ENCODE measurements at places on chromosomes 6 and 20. TPM values are rescaled to one million over a fixed set of nuclear protein-coding genes. Genes with fewer than 3 reads are reported as not detected.

TGM2 gene
- total RNA-seq: 362 TPM

GRCh38 chr6:90712114-90712513 lies 125.2 kb upstream of the MAP3K7 start:
- DNase-seq: no peak

DNA sequence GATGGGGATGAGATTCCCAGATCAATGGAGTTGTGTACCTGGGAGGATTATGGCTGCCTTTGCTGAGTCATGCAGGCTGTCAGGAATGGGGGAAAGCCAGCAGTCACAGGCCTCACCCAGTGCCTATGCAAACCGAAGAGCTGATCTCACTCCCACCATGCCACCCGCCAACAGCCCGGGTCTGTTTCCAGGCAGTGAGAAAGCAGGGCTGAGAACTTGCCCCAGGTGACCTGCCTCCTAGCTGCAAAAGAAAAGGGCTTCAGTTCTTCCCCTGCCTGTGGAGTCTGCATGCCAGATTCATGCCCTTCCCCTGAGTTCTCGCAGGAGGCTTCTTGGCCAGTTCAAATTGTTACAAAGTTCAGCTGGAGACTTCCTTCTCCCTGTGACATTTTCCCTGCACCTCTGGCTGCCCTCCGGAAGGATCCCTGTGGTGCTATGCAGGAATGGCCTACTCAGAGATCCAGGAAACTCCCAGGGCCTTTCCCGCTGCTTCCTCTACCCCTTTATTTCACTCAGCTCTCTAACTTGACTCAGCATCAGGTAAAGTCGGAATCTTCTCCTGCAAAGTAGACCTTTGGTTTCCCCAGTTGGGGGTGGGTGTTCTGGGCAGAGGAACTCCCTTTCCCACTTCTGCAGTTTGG lies 71.5 kb upstream of the B3GAT2 start:
- no peak for DNase-seq

DNA sequence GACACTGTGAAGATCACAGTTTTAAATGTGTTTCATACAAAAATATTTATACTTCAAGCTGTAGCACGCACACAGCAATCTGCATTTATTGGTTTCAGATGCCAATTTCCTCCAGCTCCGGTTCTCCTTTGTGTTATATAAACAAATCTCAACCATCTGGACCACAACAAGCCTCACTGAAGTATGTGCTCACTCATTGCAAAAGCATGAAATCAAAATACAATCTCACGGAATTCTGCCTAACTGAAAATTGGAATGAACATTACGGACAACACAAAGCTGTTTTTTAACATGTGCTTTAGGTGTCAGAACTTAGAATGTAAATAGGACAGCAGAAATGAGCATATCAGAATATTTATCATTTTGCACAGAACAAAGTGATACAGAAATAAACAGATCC lies 38.0 kb downstream of the RCAN2 start:
- DNase-seq: no peak

DNA sequence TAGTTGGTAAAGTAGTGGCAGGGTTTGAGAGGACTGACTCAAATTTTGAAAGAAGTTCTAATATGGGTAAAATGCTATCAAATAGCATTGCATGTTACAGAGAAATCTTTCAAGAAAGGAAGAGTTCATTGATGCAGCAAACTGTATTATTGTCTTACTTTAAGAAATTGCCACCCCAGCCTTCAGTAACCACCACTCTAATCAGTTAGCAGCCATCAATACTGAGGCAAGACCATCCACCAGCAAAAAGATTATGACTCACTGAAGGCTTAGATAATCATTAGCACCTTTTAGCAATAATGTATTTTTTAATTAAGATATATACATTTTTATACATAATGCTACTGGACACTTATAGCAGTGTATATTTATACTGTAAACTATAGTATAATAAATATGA lies 138.9 kb downstream of the CDK19 start:
- DNase-seq: no peak

TCF15 gene
- 0.65 TPM for total RNA-seq

ASIP gene
- not detected for total RNA-seq

DNA sequence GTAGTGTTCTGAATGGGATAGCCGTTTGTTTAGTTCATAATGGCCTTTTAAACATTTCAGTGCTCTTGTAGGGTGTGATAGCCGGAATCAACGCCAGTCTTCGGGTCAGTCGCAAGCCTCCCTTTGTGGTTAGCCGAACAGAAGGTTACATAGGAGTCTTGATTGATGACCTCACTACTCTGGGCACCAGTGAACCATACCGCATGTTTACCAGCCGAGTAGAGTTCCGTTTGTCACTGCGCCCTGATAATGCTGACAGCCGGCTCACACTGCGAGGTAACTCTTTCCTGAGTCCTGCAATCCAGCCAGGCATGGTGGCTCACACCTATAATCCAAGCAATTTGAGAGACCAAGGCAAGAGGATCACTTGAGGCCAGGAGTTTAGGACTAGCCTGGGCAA lies 20.4 kb downstream of the MTO1 start:
- no peak for DNase-seq

R3HDML gene
- total RNA-seq: not detected

- DNase-seq: no peak
These were observed 113.5 kb downstream of the SAMD5 start for GRCh38 chr6:147621961-147622360.

DNA sequence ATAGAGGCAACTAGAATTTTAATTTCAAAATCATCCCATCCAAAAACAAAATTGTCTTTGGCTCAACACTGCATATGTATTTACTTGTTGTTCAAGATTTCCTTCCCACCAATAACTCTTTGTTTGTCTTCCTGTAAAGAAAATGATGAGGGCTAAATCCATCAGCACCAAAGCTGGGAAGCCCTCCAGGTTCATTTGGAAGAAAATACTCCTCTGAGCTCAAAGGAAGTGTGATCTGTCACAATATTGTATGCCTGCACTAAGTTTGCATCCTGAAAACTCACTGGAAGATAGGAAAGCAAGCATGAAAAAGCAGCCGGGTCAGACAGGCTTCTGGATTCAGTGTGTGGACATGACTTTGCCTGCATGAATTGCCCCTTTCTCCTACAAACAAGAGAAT lies 28.7 kb upstream of the OPRM1 start:
- DNase-seq: no peak

CST2 gene
- not detected for total RNA-seq

MPIG6B gene
- total RNA-seq: 2.6 TPM

GRCh38 chr6:169366258-169366901 lies 112.7 kb upstream of the THBS2 start:
- no peak for DNase-seq

- DNase-seq: no peak
These were observed 284.0 kb downstream of the PHACTR1 start for GRCh38 chr6:13000537-13000936.

DNA sequence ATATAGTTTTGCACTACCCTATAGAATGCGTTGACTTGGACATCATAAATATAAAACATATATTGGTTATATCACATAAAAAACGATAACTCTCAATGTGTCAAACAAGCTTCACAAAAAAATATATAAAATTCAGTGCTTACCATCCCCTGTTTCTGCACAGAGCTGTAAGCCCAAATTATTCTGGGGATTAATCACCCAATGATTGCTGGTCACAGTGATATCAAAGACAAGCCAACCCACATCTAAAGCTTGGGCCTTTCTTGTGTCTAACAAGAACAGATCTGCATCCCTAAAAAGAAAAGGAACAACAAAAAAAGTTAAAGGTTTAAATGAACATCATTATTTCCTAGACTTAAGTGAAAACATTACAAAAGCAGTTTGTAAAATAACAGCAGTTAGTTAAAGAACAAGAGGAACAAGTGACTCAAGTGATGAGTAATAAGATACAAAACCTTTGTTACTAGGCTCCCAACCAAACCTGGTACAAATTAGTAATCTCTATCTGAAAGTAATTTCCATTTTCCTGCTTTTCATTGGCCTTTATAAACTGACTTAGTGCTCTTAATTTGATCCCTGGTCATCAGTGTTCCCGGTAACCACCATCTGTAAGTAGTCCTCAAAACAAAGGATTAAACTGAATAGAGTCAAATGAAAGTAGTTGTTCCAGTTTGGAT lies 81.1 kb downstream of the BMP5 start:
- DNase-seq: no peak

DNA sequence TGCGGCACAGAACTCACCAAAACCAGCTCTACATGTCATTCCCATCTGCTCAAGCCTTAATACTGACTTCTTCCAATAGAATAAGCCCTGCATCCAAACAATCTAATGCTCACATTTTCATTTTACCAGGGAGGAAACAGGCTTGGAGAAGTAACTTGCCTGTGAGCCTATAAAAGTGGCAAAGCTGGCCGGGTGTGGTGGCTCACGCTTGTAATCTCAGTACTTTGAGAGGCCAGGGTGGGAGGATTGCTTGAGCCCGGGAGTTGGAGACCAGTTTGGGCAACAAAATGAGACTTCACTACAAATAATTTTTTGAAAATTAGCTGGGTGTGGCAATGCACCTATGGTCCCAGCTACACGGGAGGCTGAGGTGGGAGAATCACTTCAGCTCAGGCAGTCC lies 133.7 kb downstream of the LY86 start:
- no peak for DNase-seq

DNA sequence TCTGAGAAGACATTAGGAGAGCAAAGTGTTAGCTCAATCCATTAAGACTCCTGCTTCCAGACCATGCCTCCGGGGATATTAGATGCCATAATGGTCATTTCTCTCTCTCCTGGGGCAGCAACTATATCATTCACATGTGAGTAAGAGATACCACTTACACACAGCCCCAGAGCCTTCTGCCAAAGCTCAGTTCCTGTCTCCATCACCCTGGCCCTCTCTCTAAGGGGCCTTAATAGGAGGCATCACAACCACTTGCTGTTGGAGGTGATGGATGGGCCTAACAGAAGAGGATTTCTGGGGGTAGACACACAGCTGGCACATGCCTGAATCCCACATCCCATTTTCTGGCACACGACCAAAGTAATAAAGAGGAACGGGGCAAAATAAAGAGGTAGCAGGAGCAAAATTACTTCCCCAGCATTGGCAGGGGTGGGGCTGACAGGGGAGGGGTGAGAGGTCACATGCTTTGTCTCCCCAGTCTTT lies 34.0 kb upstream of the VSTM2L start:
- DNase-seq: no peak

GRCh38 chr6:36132246-36132895 lies 2.1 kb downstream of the MAPK13 start:
- DNase-seq: no peak

- no peak for DNase-seq
These were observed 16.0 kb downstream of the SMPDL3A start for GRCh38 chr6:122804962-122805485.

DNA sequence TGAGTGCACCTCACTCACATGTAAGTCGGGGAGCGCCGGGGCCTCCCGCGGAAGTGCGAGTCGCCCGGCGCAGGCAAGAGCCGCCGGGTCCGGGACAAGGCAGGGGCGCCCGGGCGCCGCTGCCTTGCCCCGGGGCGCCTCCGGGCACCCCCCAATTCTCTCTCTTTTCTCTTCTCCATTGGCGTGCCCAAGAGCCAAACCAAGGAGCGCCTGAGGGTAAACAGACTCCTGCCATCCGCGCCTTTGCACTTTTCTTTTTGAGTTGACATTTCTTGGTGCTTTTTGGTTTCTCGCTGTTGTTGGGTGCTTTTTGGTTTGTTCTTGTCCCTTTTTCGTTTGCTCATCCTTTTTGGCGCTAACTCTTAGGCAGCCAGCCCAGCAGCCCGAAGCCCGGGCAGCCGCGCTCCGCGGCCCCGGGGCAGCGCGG lies 36.8 kb downstream of the GNAS start:
- no peak for DNase-seq

GRCh38 chr20:36309643-36310042 lies 3.5 kb downstream of the DLGAP4 start:
- no peak for DNase-seq

- DNase-seq: no peak
These were observed 74.5 kb downstream of the PSMG4 start for GRCh38 chr6:3333263-3333662.

GRCh38 chr20:33645072-33645358 lies 17.1 kb upstream of the C20orf144 start:
- no peak for DNase-seq

GRCh38 chr6:129946439-129947140 lies 71.8 kb upstream of the L3MBTL3 start:
- no peak for DNase-seq

BTNL2 gene
- total RNA-seq: not detected

DNA sequence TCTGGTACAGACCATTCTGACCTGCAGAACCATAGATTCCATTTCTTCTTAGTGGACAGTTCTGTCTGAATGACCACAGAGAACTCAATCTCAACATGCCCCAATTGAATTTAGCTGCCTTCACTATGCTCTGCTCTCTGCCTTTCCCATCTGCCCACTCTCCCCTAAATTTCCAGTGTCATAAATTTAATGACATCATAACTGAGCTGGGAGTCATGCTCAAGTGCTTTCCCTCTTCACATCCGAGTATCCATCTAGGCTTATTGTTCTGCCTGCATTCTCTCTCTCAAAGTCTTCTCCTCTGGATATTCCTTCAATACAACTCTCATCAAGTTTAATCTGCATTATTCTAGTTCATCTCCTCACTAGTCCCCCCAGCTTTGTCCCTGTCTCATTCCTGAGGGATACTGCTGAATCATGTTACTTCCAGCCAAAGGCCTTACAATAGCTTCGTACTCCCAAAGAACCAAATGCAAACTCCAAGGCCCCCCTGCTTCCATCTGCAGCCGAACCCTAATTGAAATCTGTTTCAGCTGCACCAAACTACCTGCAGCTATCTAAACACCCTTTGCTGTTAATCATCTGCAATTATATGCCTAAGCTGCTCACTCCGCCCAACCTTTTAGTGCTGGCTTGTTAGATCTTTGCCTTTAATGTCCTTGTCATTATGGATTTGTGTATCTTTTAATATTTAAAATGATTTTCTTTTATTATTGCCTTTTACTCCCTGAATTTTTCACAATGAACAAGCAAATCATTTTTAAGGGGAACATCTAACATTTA lies 46.1 kb downstream of the SLC35B3 start:
- no peak for DNase-seq

RHAG gene
- not detected for total RNA-seq

CNKSR3 gene
- 9.5 TPM for total RNA-seq

SLC22A7 gene
- not detected for total RNA-seq

GRCh38 chr6:41736186-41736733 lies 852 bp upstream of the TFEB start:
- DNase-seq: peak; percentile 31

GRCh38 chr6:50891290-50891689 lies 72.6 kb downstream of the TFAP2B start:
- DNase-seq: no peak

GRCh38 chr6:149225946-149226345 lies 91.6 kb upstream of the TAB2 start:
- DNase-seq: no peak

DNA sequence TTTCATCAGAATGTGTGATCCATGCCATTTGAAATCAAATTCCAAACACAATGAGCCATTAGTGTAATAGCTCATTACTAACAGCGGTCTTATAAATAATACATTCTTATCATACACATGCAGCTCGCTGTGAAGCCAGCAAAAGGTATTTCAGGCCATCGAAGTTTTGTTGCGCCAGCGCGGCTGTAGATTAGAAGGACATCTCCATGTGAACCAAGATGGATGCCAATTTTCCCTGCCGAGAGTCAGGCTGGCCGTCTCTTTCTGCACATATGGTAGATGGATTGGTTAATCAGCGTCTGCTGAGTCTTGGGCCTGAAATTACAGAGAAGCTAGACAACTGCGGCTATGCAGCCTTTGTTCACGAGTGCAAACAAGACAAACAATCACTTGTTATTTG lies 44.1 kb downstream of the CFAP61 start:
- DNase-seq: no peak

GRCh38 chr6:135115411-135115810 lies 60.8 kb upstream of the HBS1L start:
- DNase-seq: no peak
